ENCODE measurements at places on chromosomes 5 and 9.

DNA sequence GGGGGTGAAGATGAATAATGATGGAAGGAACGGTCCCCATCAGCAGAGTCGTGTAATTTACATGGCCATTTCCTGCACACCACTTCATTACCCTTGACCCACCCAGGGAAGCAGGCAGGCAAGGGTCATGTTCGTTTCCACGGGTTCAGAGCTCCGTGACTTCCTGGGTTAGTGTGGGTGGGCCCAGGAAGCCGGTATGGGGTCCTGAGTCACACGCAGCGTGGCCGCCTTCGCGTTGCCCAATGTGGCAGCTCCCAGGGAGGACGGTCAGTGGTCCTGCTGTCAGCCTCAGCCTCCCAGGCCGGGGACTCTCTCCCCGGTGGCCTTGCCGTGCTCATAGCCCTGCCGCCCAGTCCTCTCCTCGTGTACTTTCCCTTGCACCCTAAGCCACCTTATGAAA is 5.1 kb upstream of the TERT start:
- no peak for DNase-seq

DNA sequence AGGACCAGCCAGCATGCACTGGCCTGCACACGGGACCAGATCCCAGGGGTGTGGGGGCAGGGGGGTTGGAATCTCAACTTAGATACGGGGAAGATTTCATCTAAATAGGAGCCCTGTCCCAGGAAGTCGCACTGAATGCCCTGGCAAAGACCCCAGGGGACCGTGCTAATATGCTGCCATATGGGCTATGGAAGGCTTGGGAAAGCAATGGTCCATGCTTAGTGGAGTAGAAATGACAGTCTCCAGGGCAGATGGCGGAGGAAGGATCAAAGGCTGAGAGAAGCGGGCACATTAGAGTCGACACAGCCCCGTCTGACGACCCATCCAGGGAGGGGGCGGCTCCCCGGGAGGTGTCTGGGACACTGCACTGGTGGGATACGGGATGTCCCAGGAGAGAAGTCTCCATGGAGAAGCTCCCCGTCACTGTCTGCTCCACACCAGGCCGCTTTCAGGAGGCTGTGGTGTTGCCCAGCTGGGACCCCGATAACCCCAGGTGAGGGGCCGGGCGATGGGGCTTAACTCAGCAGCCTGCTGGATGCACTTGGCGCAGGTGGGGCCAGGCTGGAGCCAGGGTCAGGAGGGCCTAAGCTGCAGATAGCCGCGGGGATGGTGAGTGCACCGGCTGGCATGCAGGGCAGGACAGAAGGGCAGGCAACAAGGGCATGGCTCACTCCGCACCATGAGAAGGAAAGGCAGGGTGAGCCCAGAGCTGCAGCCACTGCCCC is 377.7 kb upstream of the IRX1 start:
- no peak for DNase-seq

DNA sequence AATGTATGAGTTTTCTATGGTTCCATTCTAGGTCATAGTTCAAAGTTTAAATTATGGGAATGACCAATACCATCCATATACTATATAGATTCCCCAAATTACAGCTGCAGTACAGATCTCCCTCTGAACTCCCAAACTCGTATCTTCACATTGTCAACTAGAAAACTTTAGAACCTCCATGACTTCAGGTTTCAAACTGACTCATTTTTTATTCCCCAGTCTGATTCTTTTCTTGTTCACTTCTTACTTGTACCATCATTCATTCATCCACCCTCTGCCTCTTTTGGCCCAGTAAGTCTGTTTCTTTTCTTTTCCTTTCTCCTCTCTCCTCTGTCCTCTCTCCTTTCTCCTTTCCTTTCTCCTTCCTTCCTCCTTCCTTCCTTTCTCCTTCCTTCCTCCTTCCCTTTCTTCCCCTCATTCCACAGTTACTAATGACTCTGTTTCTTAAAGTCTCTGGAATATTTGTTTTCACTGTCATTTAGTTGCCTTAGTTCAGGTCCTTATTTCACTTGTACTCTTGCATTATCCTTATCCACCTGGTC is 30.5 kb downstream of the RAD23B start:
- DNase-seq = no peak

GRCh38 chr9:104794070-104794469 is 30.1 kb downstream of the NIPSNAP3B start:
- DNase-seq = no peak

- no peak for DNase-seq
These were observed 131.5 kb upstream of the GRHPR start for GRCh38 chr9:37290940-37291485.

- no peak for DNase-seq
These were observed 1163.4 kb upstream of the CDH6 start for GRCh38 chr5:30030101-30030500.

GRCh38 chr9:2109069-2109650 is 94.0 kb downstream of the SMARCA2 start:
- no peak for DNase-seq

GRCh38 chr9:4170231-4170630 is 129.6 kb downstream of the GLIS3 start:
- DNase-seq = no peak

DNA sequence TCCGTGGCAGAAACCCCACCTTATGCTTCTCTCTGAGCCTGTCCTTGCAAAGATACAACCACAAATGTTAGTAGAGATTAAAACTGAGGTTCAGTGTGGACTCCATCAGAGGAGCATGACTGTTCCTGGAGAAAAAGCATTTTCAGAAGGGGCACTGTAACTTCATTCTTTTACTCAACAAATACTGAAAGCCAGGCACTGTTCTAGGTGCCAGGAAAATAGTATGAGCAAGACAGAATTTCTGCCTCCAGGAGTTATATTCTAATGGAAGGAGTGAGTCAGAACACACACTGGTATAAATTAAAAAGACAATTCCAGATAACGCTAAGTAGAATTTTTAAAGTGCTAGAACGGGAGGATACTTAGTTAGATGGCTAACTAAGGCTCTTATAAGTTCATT is 251.4 kb upstream of the GAS1 start:
- DNase-seq = no peak

DNA sequence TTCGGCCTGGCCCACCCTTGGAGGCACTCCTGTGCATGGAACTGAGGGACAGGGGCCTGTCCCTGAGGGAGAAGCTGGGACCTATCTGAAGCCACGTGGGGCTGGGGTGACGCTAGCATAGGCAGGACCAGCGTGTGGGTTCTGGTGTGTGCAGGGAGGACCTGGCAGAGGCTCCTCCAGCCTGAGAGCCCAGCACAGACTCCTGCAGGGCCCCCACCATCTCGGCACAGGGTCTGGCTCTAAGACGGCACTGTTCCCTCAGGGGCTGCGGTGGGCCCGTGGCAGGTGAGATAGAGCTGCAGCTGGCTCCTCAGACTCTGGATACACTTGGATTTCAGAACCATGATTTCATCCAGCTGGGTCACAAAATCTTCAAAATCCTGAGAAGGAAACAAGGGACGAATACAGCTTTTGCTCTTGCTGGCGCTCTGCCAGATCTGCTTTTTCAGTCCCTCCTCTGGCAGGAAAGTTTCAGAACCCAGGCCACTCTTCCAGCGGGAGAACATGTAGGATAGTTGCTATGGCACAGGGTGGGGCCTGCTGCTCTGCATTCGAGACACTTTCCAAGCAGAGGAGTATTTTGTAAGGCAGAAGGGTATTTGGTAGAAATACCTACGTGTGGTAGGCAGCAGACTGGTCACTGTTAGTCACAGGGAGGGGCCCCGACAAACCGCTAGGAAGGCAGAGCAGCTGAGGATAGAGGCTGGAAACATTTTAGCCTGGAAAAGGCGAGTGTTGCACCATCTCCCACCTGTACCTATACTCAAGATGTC is 74.7 kb downstream of the KIF24 start:
- no peak for DNase-seq

All from activated T-helper 9 cell treated with anti-CD3 and anti-CD28 coated beads, Interleukin-2, amount 50 U/mL, for 16 hours (primary cell).